ENCODE measurements at places on chromosomes 6 and 20.

GRCh38 chr6:137044366-137045221 is at the start of gene IL20RA:
Gene IL20RA (minus strand): TSS chr6:137044965. CDS start chr6:137044728, 237 bp downstream.
- no peak for DNase-seq

- no peak for DNase-seq
Observed at GRCh38 chr6:106446287-106446885, 85.9 kb downstream of the CRYBG1 start.

GRCh38 chr6:7580537-7580926 is 9.5 kb upstream of the SNRNP48 start:
- DNase-seq: no peak

DNA sequence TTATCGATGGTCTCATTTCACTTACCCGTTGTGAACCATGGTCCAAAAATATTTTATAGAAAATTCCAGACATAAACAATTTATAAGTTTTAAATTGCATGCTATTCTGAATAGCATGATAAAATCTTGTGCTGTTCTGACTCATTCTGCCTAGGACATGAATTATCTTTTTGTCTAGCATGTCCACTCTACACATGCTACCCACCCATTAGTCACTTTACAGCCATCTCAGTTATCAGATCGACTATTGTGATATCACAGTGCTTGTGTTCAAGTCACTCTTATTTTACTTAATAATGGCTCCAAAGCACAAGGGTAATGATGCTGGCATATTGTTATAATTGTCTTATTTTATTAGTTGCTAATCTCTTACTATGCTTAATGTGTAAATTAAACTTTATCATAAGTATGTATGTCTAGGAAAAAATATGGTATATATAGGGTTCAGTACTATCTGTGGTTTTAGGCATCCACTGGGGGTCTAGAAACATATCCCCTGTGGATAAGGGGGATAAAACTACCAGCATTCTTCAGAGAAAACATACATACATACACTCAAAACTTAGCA is 252.0 kb upstream of the HTR1E start:
- no peak for DNase-seq

GRCh38 chr6:26200918-26201721 is 113.9 kb downstream of the HFE start:
- DNase-seq: no peak

DNA sequence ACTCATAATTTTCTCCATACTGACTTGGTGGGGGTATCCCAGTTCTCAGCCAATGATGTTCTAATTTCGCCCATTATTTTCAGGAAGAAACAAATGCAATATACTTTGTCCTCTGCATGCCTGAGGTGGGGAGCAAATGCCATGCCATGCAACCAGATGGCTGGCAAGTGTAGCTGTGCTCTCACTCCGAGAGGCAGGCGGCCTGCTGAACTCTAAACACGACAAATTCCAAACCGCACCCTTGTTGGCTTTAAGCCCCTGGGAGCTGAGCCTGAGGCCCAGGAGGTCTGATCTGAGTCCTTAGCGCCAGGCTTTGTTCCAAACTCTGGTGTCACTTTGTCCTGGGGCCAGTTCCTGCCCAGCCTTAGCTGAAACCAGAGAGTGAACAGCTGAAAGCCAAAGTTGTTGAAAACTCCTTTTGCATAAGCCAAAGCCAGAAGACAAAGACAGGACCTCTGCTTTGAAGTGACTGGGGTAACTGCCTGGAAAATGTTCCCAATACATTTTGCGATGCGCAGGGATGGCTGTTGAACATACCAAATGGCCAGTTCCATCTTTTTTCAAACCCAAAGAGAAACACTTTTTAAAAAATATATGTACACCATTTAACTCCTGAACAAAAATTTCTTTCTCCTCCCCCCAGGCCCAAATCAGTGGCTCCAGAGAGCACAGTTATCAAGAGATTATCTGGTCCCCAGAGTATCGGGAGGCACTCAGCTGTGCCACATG is 46.2 kb downstream of the TTI1 start:
- DNase-seq: no peak

DNA sequence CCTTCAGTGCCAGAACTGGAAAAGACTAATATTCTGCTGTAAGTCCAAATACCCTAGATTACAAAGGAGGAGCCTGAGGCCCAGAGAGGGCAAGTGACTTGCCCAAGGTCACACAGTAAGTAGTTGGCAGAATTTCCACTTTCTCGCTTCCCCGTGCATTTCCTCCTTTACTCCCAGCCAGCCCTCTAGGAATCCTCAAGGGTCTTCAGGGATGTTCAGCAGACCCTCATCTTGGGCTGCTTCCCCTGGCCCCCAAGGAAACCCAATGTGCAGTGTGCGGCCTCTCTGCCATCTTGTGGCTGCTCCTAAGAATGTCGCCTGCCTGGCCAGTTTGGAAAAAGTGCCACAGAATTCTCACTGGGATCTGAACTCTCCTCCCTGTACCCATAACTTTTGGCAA is 217.7 kb upstream of the LRFN2 start:
- DNase-seq: no peak

- DNase-seq: no peak
Observed at GRCh38 chr20:45510242-45510862, 5.1 kb downstream of the SPINT3 start.

DNA sequence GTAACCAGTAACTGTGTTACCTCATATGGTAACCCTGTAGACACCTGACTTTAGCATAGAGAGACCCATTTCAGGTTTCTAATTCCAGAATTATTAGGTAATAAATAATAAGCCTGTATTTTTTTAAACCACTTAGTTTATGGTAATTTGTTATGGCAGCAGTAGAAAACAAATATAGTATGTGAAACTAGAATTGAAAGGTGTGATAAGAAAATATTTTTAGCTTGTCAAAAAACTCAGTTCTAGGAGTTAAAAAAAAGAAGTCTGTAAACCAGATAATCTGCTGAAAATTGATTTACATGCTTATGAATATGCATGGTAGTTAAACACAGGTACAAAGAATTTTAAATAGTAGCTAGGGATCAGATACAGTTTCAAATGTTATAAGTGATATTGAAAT is 695.0 kb upstream of the GJE1 start:
- no peak for DNase-seq

DNA sequence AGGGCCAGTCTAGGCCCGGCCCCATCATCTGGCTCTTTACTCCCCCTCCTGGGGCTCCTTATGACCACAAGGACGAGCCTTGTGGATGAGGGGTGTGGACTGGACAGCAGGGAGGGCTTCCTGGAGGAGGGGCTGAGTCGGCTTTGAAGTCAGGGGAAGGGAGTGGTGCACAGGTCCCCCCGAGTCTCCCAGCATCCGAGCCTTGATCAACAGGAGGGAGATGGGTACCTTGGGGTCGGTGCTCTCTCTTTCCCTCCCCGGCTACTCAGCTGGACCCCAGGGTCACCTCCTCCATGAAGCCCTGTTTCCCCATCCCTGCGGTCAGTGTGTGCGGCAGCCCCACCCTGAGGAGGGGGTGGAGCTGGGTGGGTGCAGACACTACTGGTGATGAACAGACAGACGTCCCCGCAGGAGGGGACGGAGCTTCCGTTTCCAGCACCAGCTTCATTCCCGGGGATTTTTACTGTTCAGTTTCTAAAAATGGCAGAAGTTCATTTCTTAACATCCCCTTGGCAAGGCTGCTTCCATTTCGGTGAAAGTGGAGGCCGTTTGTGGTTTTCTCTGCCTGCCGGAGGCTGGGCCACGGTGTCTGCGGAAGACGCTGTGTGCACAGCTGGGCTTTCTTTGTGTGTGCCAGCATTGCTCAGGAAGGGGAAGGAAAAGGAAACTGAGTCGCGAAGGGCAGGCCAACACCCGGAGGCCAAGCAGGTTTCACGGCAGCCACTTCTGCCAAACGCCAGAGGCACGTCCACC is 19.6 kb downstream of the NTSR1 start:
- DNase-seq: no peak

All from T-cell (primary cell).